DND-41 (cell line): ENCODE measurements at places on chromosomes 2 and 18.
A peak's percentile ranks its signal among the peaks of the same experiment; 100 is the strongest.

GRCh38 chr2:96594691-96595152, 43.4 kb downstream of the KANSL3 start:
- no peaks in the 10 kb centered on the region for H3K27me3 ChIP-seq
- H3K4me1 ChIP-seq = no peaks in the 10 kb centered on the region
- no peak for DNase-seq

DNA sequence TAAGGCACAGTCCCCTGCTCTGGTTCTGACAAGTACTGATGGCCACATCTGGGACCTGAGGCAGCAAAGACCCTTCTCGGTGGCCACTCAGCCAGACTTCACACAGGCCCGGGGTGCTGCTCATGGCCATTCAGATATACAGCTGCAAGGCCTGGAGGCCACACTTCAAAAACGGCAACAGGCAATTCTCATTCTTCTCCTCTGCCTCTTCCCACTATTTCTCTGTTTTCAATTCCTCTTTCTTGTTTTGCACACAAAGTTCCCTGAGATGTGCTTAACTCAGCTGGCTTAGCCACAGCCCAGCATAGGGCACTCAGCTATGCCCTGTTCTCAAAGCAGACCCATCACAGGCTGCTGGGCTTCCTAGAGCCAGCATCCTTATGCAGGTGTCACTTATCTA, 29.9 kb downstream of the PTPN18 start:
- H3K4me1 ChIP-seq = no peaks in the 10 kb centered on the region
- H3K27me3 ChIP-seq = no peaks in the 10 kb centered on the region
- H3K4me3 ChIP-seq = no peak overlapping the region
- DNase-seq = no peak

DNA sequence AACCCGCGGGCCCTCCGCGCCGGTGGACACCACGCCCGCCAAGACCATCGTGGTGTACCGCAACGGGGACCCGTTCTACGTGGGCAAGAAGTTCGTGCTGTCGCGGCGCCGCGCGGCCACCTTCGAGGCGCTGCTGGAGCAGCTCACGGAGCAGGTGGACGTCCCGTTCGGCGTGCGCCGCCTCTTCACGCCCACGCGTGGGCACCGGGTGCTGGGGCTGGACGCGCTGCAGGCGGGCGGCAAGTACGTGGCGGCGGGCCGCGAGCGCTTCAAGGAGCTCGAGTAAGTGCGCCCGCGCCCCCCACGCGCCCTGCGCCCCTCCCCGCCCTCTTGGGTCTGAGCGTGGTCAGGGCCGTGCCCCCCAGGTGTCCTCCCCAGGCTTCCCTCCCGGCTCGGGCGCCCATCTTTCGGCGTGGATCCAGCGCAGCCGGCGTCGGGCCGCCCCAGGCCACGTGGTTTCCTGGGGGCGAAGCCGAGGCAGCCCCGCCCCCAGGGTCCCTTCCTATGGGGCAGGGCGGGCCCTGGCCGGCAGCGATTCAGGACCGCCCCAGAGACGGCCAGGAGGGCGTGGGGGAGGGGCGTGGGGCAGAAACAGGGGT, 481 bp downstream of the DCDC2C start:
- no peaks in the 10 kb centered on the region for H3K36me3 ChIP-seq
- no peaks in the 10 kb centered on the region for H3K27me3 ChIP-seq
- H3K4me1 ChIP-seq = no peaks in the 10 kb centered on the region
- H3K27ac ChIP-seq = no peak overlapping the region
- H3K4me3 ChIP-seq = no peak overlapping the region

DNA sequence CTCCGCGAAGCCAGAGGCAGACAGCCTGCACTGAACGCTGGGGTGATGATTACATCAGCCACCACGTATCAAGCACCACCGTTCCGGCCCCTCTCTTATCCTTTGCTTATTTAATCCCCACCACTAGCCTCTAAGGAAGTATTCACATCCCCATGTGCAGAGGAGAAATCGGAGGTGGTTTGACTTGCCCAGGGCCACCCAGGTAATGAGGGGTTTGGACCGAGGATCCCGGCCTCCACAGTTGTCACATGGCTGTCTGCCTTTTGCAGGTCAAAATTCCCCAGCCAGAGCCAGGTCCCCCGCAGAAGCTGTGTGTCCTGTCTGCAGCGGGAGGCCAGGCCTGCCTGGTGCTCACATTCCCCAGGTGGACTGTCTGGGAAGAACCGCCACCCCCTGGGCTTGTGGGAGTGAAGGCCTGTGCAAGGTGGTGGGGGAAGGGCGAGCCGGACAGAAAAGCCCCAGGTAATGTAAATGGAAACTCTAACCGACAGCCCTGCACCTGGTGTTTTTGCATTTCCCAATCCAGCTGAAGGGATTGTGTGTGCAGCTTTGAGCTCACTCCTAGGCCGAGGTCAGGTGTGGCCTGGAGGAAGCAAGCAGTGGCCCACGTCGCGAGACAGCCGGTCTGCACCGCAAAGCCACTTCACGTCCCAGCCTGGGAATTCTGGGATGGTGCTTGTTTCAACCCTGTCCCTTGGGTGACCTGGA, 108.5 kb upstream of the ID2 start:
- no peak for DNase-seq
- peak overlapping the region; percentile 63 for H3K27ac ChIP-seq
- no peak overlapping the region for H3K4me3 ChIP-seq
- H3K4me1 ChIP-seq = peaks cover 60% of the 10 kb centered on the region
- no peaks in the 10 kb centered on the region for H3K36me3 ChIP-seq

DNA sequence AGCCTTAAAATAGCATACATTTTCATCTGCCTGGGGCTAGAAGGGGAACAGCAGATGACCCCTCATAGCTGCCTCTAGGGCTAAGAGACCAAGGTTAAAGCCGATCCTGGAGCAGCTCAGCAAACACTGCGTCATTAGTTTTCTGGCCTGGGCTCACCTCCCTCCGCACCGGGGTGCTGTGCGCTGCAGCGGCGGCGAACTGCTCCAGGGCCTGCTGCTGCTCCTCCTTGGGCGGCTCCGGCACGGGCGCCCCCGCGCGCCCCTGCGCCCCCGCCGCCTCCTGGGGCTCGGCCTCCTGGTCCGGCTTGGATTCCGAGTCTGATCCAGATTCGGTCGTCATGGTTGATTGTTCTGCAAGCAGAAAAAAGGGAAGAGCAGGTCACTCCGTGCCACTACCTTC, 55.0 kb downstream of the EPB41L3 start:
- no peaks in the 10 kb centered on the region for H3K27me3 ChIP-seq
- H3K36me3 ChIP-seq = no peaks in the 10 kb centered on the region
- H3K27ac ChIP-seq = no peak overlapping the region
- H3K4me3 ChIP-seq = no peak overlapping the region
- H3K4me1 ChIP-seq = no peaks in the 10 kb centered on the region

DNA sequence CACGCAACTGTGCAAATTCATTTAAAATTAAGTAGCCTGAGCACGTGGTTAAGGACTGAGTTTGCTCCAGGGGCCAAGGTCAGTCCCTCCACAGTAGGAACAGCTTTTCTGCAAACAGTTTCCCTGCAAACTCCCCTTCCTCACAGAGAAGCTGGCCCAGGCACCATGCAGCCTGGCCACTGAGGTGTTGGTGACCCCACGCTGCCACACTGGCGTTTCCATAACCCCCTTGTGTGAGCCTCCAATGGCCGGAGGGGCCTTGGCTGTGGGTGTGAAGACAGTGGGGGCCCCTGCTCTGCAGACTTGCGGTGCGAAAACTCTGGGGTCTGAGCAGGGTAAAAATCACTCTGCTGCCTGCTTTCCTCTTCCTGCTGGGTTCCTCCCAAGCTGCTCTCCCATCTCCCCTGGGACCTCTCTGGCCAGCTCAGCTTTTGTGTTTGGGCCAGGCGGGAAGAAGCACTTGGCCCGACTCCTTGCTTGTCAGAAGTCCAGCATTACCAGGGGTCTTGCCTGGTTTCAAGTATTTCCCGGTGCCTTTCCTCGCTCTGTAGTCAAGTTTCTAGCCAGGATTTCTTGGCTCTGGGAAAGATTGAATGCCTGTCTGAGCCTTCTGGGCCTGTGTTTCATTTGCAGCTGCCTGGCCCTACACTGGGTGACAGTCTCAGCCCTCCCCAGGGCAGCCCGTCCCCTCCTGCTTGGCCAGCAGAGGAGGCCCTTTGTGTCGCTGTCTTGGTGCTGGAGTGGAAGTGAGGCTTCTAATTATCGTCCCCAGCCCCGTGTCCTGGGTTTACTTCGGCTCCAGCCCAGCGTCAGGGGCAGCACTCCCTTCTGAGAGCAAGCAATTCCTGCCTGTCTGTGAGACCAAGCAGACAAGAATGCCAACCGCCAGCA, 131.4 kb upstream of the SLC1A4 start:
- H3K27ac ChIP-seq = no peak overlapping the region
- no peak overlapping the region for H3K4me3 ChIP-seq
- DNase-seq = no peak
- no peaks in the 10 kb centered on the region for H3K36me3 ChIP-seq
- peaks cover 7% of the 10 kb centered on the region for H3K27me3 ChIP-seq

GRCh38 chr2:234109321-234109720, 58.8 kb downstream of the SPP2 start:
- H3K27me3 ChIP-seq = no peaks in the 10 kb centered on the region
- no peak for DNase-seq
- H3K4me3 ChIP-seq = no peak overlapping the region
- H3K4me1 ChIP-seq = no peaks in the 10 kb centered on the region
- H3K36me3 ChIP-seq = no peaks in the 10 kb centered on the region

DNA sequence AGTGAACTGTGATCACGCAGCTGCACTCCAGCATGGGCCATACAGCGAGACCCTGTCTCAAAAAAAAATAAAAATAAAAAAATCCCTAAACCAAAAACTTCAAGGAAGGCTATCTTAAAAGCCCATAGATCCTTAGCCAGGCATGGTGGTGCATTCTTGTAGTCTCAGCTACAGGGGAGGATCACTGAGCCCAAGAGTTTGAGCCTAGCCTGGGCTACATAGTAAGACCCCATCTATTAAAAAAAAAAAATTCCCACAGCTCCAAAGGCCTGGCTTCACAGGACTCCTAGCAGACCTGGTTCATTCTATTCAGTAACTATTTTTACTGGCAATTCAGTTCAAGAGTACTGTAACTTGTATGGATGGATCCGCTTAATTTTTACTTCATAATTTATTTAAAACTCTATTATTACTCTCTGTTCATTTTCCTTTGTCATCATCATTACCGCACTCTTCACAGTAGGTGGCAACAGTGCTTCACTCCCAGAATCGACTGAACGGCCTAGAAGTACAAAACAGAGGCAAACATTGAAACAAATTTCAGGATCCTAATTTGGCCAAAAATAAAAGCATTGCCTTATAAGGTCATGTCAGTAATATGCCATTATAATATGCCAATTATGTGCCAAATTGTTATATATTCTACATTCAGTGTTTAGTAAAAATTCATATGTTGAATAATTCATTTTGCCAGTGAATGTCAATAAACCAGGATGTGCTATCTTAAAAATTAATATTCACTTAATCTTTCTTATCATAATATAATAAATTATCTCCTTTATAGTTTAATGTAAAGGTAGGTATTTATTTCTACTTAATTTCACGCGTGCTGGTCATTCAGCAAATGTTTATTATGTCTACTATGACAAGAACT, 14.3 kb upstream of the STAM2 start:
- H3K4me3 ChIP-seq = no peak overlapping the region
- no peaks in the 10 kb centered on the region for H3K4me1 ChIP-seq
- no peak overlapping the region for H3K27ac ChIP-seq

DNA sequence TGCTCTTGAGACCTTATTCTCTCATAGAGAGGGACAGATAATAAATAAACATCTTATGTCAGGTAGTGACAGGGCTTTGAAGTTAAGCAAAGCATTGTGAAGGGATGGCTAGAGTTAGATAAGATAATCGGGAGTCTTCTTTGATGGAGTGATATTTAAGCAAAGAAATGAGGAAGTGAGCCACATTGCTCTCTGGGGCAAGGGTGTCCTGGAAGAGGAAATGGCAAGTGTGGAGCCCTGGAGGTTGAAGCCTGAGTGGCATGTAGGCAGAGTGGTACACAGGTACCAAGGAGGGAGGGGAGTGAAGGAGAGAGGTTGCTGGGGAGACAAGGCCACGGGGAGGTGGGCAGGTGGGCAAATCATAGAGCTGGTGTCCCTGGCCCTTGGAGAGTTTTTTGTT, 110.2 kb downstream of the CTAGE1 start:
- no peaks in the 10 kb centered on the region for H3K4me1 ChIP-seq
- H3K36me3 ChIP-seq = no peaks in the 10 kb centered on the region
- no peak for DNase-seq

- H3K36me3 ChIP-seq = no peaks in the 10 kb centered on the region
- H3K27ac ChIP-seq = no peak overlapping the region
These were observed 35.0 kb downstream of the TEX51 start for GRCh38 chr2:126933711-126934091.

DNA sequence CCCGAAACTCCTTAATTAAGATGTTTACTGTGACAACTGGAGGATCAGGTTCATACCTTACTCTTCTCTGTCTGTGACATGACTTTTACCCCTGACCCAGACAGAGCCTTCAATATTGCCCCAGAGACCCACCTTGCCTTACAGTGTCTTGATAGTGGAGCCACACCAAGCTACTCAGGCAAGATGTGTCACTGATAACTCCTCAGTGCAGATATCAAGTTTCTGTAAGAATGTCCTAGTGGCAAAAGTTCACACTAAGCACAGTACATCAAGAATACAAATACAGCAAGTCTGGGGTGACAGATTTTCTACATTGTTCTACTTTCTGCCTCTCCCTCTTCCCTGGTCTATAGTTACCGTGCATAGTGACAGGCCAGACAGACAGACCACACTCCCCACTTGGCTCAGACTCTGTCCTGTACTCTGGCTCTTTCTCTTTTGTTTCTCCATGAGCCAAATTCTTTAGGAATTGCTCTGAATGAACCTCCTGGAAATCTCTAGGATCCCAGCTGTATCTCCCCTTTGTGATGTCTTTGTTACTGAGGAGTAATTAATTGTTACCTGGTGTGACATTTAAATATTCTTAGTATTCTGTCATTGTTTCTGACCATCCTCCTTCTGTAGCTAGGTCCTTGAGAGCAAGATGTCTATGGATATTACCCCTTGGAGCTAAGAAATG, 24.1 kb upstream of the APOB start:
- H3K27ac ChIP-seq = no peak overlapping the region
- no peak for DNase-seq
- H3K4me1 ChIP-seq = no peaks in the 10 kb centered on the region

DNA sequence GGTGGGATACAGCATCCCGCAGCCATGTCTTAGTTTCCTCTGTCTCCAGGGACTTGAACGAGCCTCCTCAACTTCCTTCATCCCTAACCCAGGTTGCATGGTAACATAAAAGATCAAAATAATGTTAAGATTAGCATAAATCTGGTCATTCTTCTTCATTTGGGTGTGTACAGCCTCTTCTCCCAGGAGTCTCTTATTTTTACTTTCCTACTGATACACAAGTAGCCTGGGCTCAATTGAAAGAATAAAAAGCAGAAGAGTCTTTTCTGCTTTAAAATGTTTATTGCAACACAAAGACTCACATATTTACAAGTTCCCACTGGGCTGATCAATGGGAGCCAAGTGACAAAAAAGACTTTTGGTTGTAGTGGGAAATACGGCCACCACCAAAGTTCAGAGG, 137.9 kb upstream of the PID1 start:
- no peaks in the 10 kb centered on the region for H3K27me3 ChIP-seq
- H3K4me3 ChIP-seq = no peak overlapping the region
- no peaks in the 10 kb centered on the region for H3K4me1 ChIP-seq

- no peak overlapping the region for H3K27ac ChIP-seq
- no peak for DNase-seq
- no peaks in the 10 kb centered on the region for H3K4me1 ChIP-seq
- H3K27me3 ChIP-seq = no peaks in the 10 kb centered on the region
These were observed 155.1 kb downstream of the DOCK10 start for GRCh38 chr2:224887141-224887540.

- H3K27ac ChIP-seq = no peak overlapping the region
- H3K27me3 ChIP-seq = no peaks in the 10 kb centered on the region
- H3K36me3 ChIP-seq = no peaks in the 10 kb centered on the region
- no peak overlapping the region for H3K4me3 ChIP-seq
- no peak for DNase-seq
- H3K4me1 ChIP-seq = no peaks in the 10 kb centered on the region
These were observed 153.6 kb upstream of the DSEL start for GRCh38 chr18:67670024-67670543.
